Activated CD4-positive, alpha-beta T cell treated with anti-CD3 and anti-CD28 coated beads for 36 hours (primary cell): ENCODE measurements at places on chromosomes 6 and 20. TPM values are rescaled to one million over a fixed set of nuclear protein-coding genes. Genes with fewer than 3 reads are reported as not detected.
A peak's percentile ranks its signal among the peaks of the same experiment; 100 is the strongest.

- no peak for DNase-seq
Observed at GRCh38 chr20:54438166-54438565, 37.2 kb upstream of the DOK5 start.

The OR14J1 gene
- not detected for total RNA-seq

The C6orf52 gene
- total RNA-seq: 2.4 TPM

- DNase-seq: no peak
Observed at GRCh38 chr20:53224851-53225250, 252.7 kb downstream of the TSHZ2 start.

- peak; percentile 25 for DNase-seq
Observed at GRCh38 chr6:6559994-6560570, 28.4 kb upstream of the LY86 start.

DNA sequence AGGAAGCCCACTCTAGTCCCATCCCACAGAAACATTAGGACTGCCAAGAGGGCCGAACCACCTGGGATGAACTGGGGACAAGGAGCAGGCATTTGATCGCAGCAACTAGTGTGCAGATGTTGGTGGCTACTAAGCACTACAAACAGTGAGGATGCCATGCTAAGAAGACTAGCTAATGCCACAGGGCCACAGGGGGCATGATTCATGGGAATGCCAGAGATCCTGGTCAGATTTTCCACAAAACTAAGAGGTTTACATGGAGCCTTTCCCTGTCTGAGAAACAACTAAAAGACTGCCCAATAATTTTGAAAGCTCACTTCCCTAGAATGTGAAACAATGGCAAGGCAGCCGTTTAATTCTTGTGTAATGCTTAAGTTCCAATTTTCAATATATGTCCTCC is 375.9 kb upstream of the PTCHD4 start:
- DNase-seq: no peak

The IP6K3 gene
- total RNA-seq: not detected

The CLIC5 gene
- 3.7 TPM for total RNA-seq

The SLC17A3 gene
- total RNA-seq: 0.33 TPM

The SLC17A9 gene
- total RNA-seq: 16.2 TPM

DNA sequence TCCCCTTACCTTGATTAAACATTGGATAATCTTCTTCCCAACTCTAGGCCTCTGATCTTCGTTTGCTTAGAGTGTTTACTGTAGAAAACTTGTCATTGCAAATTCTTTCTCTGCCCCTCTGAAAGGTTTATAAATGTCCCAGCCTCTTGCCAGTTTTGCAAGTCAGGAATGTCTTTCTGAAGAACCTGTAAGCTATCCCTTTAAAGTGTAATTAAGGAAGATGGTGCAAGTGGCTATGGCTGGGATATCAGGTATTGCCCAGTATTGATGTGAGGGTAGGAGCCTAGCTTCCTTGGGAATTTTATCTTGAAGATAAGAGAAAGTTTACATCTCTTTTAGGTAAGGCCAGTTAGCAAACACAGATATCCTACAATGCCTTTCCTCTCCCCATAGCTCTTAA is 211.0 kb upstream of the RIMS1 start:
- no peak for DNase-seq

DNA sequence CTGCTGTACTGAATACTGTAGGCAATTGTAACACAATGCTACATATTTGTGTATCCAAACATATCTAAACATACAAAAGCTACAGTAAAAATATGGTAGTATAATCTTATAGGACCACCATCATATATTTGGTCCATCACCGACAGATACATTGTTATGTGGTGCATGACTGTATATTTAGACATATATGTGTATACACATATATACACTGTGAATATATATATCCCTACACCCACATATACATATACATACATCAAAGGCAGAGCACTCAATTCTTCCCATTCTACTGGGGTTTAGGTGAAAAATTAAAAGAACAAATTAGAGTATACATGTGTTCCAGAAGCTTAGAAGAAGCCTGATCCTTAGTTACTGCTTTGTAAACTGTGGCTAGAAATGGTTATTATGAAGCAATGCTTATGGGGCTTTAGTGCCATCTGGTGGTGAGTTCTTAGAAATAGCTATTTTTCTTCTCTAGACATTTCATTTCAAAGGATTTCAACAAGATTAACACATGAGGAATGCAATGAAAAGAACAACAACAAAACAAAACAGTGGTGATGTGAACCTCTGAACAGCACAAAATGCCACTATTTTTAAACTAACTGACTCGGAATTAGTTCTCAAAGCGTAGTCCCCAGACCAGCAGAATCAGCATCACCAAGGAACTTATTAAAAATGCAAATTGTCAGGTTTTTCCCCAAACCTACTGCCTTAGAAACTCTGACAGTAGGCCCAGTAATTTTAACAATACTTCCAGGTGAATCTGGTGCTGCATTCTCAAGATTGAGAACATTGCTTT is 38.0 kb downstream of the PKHD1 start:
- peak; percentile 11 for DNase-seq

GRCh38 chr6:129947797-129948196 is 70.6 kb upstream of the L3MBTL3 start:
- no peak for DNase-seq

GRCh38 chr20:25223179-25223661 is 24.7 kb upstream of the PYGB start:
- peak; percentile 76 for DNase-seq

The TMEM244 gene
- not detected for total RNA-seq

The HLA-A gene
- total RNA-seq: 1,053 TPM

GRCh38 chr6:109059153-109059552 is 35.5 kb downstream of the SESN1 start:
- no peak for DNase-seq

DNA sequence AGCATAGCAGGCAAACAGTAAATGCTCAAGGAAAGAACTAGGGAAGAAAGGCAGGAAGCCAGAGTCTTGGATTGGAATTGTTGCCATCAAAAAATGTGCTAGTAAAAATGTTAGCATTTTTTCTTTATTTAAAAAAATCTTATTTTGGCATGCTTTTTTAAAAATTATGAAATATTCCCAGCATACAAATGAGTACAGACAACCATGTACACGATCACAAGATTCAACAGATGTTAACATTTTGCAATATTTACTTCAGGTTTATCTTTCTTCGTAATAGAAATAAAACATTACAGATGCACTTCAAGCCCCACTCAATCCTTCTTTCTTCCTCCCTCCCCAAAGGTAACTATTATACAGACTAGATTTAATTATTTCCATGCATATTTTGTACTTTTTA is 27.4 kb upstream of the NOP56 start:
- DNase-seq: no peak
